Cardiac fibroblast (primary cell): ENCODE measurements at places on chromosomes 12 and 14.

GRCh38 chr14:104573930-104574329, 5.6 kb upstream of the C14orf180 start:
- no peak for DNase-seq

- no peak for DNase-seq
Measured at GRCh38 chr14:22500954-22501726, 87.9 kb downstream of the DAD1 start.

GRCh38 chr12:70784042-70784668, 136.4 kb downstream of the PTPRR start:
- no peak for DNase-seq

DNA sequence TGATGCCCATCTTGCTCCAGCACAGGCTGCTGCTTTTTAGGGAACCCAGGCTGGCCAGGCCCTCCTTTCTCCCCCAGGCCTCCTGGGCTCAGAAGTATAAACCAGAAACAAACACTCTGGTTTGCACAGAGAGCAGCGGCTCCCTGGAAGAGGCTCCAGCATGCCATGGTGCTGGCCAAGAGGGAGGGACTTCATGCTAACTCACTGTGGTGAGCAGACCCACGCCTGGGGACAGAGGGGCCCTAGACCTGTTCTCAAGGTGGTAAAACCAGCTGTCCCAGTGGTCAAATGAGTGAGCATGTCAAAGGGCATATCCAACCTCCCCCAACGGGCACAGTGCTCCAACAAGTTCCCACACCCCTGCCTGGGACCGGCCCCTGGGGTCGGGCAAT, 15.5 kb downstream of the BCL11B start:
- DNase-seq = no peak

DNA sequence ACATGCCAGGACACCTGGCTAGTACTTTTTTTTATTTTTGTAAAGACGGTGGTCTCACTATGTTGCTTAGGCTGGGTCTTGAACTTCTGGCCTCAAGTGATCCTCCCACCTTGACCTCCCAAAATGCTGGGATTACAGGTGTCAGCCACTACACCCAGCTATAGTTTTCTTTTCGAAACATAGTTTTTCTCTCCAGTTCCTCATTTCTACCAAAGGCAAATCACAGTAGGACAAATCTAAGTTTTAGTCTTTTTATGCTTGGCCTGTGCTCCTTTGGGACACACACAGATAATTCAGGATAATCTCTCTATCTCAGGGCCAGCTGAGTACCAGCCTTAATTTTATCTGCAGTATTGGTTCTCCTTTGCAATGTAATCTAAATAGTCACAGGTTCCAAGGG, 100.7 kb downstream of the KCNMB4 start:
- DNase-seq = no peak

GRCh38 chr14:105925615-105926372, 399.4 kb downstream of the TMEM121 start:
- no peak for DNase-seq
